ENCODE measurements at places on chromosomes 13 and 19.
A peak's percentile ranks its signal among the peaks of the same experiment; 100 is the strongest.

GRCh38 chr13:98222816-98223215, 45.7 kb upstream of the RNF113B start:
- DNase-seq: no peak

DNA sequence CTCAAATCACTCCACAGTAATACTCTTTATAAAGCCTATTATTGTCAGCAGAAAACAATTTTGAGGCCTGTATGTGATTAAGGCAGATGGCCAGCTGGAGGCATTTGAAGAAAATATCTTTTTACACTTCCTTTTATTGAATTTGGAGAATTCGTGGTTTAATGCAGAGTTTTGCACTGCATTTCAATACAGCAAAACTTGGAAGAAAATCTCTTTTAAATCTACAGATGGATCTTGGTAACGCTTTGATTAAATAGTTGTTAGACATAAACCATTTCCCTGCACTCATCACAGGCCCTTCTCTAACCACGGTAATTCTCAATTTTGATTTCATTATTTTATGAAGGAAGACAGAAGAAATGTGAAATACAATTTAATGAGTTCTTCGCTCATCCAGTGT, 185.7 kb downstream of the RFC3 start:
- DNase-seq: no peak

- DNase-seq: no peak
Measured at GRCh38 chr13:36490055-36490454, 57.8 kb downstream of the CCNA1 start.

- DNase-seq: peak; percentile 38
Measured at GRCh38 chr19:58001895-58002369, 688 bp downstream of the ZNF606 start.

DNA sequence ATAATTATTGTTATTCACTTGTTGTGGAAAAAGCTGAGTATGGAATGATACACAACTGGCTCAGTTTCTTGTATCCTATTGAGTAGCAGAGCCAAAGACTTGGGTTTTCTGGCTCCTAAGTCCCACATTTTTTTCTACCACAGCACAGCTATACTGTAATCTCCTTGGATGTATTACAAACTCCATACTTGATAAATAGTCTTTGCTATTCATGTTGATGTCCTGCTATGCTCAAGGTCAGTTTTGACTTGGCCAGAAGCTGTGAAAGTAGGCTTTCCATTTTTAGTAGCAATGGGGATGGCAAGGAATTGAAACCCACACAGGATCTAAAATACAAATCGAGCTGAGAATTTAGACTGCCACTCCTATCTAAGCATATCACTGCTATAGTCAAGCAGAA, 79.1 kb downstream of the B3GLCT start:
- DNase-seq: no peak

DNA sequence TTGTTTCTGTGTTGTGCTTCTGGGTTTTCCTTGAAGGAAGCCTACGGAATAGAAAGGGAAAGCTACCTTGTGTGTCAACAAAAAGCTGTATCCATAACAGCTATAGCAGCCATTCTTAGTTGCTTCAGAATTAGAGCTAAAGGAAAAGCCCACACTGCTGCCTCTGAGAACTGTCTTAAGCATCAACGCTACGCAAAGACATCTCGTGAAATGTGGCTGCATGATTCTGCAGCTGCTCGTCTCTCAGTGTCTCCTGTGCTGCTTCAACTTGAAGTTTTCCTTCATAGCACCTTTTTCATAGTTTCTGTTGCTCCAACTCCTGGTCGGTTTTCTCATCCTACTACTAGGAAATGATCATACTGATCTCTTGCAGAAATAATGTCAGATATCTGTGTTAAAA, 140.9 kb upstream of the MAB21L1 start:
- no peak for DNase-seq

DNA sequence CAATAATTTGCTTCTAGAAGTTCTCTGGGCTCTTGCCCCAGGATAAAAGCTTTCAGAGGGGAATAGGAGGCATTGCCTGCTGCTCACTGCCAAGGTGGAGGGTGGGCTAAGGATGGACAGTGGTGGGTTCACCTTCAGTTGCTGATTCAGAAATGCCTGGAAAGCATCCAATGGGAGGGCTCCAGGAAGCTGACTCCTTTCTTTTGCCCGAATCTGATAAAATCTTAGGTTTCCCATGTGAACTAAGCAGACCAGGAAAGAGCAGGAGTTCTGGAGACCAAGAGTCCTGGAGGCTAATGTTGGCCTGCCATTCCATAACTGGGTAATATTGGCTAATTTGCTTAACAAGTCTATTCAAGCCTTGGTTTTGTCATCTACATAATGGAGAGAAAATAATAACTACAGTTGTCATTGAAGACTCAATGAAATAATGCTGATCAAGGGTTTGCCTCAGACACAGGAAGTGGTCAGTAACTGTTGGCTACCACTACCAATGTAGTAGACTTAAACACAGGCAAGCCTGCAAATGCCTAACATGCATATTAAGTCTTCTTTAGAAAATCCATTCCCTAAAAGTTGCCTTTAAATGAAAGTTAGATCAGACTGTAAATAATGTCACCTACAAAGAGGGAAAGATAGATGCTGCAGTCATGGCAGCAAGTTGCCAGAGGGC, 528.4 kb upstream of the NBEA start:
- no peak for DNase-seq

DNA sequence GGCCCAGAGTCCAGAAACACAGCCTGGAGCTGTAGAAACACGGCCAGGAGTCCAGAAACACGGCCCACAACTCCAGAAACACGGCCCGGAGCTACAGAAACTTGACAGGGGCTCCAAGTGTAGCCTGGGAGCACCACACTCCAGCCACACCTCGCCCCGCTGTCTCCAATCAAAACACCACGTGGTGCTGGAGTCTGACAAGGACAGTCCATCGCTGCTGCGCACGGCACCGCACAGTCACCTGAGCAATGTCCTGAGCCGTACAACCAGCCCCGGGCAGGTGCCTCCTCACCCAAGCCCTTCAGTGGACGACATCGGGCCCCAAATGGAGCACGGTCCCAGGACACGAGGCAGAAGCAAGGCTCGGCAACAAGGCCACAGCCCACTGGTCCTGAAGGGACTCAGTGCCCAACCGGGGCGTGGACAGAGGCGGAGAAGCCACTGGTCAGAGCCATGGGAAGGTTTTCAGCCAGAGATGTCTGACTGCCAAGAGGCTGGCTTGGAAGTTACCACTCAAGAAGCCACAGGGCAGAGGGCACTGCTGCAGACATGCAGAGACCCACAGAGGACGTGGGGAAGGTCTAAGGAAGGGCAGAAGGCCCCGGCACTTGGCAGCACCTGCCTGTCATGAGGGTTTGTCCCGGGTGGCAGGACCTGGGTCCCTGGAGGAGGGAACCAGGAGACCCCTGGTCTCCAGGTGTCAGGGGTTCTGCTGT, 19.7 kb upstream of the PLPP2 start:
- no peak for DNase-seq

DNA sequence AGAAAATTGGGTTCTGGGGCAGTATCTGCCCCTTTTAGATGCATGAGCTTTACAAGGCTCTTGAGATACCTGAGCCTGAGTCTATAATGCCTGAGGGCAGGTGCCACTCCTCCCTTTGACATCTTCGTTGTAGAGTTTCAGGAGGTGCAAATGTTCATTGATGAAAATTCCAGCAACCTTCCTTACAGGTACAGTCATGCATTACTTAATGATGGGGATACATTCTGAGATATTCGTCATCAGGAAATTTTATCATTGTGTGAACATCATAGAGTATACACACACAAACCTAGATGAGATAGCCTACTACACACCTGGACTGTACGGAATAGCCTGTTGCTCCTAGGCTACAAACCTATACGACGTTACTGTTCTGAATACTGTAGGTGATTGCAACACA, 310.0 kb downstream of the SHISA2 start:
- DNase-seq: no peak

- DNase-seq: no peak
Measured at GRCh38 chr13:113445791-113446487, 7.3 kb downstream of the ADPRHL1 start.

DNA sequence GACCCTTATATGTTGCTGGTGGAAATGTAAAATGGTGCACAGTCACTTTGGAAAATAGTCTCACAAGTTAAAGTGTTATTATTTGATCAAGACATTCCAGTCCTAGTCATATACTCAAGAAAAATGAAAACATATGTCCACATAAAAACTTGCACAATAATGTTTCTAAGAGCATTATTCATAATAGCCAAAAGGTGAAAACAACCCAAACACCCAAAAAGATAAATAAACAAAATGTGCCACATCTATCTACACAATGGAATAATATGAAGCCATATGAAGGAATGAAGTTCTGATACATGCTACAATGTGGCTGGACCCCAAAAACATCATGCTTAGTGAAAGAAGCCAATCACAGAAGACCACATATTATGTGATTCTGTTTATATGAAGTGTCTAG, 14.4 kb upstream of the AKAP8 start:
- no peak for DNase-seq

- DNase-seq: no peak
Measured at GRCh38 chr19:8340341-8341096, 2.5 kb downstream of the KANK3 start.

DNA sequence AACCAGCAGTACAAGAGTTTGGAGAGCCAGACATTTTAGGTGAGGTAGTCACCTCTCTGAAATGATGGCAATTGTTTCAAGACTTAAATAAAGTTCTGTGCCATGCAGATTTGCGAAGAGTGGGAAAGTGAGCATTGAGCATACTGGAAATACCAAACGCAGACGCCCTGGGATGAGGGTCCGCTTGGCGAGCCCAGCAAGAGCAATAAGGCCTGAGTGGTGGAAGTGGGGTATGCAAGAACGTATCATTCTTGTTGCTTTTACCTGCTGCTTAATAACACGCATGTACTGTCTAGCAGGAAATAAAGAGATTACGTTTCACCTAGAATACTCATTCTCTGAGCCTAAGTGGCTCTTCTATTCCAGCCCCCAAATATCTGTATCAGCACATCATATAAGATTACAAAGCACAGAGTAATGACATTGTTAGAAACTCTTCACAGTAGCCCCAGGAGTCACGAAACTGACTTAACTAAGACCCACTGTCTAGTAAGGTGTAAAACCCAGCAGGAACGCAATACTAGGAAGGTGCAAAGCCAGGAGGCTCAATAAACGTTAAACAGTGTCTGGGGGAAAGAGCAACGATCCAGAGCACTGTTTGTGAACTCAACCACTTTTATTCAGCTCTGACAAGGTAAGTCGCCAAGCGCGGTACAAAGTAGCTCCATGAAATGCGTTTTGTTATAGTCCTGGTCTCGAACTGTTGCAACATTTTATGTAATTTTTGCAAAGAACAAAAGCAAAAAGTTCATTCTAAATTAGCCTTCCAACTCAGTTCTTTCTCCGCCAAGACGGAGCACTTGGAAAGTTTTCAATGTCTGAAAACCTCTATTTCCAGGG, 1.2 kb downstream of the RCBTB2 start:
- DNase-seq: no peak

DNA sequence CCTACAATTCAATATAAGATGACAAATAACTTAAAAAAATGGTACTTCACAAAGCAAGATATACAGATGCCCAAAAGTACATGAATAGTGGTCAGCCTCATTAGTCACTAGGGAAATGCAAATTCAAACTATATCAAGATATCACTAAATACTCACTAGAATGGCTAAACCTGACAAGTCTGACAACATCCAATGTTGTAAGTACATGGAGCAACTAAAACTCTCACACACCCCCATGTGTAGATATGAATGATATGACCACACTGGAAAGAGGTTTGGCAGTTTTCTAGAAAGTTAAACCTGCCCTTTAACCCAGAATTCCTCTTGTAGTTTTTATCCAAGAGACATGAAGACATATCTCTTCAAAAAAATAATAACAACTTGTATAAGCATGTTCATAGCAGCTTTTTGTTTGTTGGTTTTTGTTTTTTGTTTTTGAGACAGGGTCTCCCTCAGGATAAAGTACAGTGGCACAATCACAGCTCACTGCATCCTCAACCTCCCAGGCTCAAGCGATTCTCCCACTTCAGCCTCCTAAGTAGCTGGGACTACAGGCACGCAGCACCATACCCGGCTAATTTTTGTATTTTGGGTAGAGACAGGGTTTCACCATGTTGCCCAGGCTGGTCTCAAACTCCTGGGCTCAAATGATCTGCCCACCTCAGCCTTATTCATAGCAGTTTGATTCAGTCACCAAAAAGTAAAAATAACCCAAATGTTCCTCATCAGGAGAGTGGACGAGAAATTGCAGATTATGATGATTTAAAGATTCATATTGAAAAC, 55.1 kb downstream of the RFX2 start:
- DNase-seq: no peak

DNA sequence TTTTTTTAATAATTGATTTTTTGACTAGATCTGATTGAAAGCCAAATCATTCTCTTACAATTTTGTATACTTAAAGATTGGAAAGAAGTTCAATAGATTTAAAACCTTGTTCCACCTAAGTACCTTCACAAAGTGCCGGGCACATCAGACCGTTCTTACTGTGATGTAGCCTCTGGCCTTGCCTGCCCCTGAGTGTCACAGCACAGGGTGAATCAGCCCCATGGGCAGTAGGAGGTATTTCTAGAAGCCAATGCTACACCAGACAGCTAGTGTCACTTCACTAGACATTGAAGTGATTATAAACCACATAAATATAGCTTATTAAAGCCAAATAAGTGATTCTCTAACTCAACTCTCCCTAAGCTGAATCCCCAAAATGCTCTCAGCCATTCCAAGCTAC, 131.3 kb downstream of the LACC1 start:
- DNase-seq: no peak

DNA sequence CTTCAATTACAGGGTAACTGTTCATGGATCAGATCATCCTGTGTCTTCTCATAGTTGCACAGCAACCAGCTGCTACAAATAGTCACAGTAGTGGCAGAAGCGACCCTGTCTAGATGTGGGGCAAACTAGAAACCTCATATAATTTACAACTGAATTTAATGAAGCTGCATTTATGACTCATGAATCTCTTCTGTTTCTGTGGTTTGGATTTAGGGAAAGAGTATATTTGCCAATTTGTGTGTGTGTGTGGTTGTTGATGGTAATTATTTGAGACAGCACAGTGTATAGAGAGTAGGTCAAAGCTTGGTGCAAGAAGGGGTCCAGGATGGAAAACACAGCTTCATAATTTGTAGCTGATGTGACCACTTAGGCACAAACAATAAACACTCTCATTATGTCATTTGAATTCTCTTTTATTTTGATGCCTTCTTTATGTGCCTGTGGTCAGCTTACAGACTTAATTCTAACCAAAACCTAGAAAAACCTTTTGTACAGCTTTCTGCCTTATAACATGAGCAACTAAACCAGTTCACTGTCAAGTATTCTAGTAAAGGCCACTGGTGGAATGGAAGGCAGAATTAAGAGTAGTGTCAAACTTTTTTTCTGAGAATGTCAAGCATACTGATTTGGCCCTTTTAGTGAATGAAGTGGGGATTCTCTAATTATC, 218.1 kb downstream of the TBC1D4 start:
- no peak for DNase-seq

GRCh38 chr13:34678154-34678553, 263.9 kb upstream of the NBEA start:
- no peak for DNase-seq

- no peak for DNase-seq
Measured at GRCh38 chr13:101949681-101950080, 452.2 kb downstream of the FGF14 start.

GRCh38 chr19:38661996-38662395, 14.5 kb downstream of the ACTN4 start:
- no peak for DNase-seq
